ENCODE measurements at places on chromosomes 7 and 10. TPM values are rescaled to one million over a fixed set of nuclear protein-coding genes. Genes with fewer than 3 reads are reported as not detected.

- DNase-seq: no peak
These were observed 127.8 kb upstream of the ADCY1 start for GRCh38 chr7:45446195-45446944.

The PDK4 gene
- under 0.01 TPM for total RNA-seq

DNA sequence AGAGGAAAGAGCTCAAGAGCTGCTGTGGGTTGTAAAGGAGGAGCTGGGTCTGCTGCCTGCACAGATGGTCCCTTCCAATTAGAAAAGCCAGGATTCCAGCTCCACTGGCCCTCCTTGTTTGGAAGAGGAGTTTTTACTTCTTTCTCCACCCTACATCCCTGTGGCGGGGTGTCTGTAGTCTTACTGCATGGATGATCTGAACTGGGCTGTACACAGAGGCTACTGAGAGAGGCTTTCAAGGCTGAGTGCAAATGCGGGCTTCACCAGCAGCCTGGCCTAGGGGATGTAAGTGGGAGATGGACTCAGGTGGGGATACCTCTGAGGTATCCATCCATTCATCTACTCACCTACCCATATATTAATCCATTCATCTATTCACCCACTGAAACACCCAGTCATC, 7.1 kb upstream of the CXCL12 start:
- no peak for DNase-seq

The IL2RA gene
- not detected for total RNA-seq

The OR2A42 gene
- not detected for total RNA-seq

The WBP1L gene
- 31.0 TPM for total RNA-seq

DNA sequence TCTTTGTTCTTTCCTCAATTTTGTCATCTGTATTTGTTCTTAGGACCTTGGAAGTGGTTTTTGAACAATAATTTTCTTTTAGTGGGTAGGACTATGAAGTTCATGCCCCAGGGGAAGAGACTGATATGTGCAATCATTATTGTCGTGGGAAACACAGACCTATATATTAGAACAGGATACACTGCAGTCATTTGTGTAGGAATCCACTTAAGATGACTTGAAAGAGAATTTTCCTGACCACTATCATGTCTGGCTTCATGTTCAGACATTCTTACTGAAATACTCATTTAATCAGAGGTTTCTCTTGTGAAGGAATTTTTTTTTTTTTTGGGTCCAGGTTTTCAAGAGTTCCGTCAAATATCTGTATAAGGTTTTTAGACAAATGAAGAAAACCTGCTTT, 163.6 kb downstream of the SUGCT start:
- peak; percentile 73 for DNase-seq

DNA sequence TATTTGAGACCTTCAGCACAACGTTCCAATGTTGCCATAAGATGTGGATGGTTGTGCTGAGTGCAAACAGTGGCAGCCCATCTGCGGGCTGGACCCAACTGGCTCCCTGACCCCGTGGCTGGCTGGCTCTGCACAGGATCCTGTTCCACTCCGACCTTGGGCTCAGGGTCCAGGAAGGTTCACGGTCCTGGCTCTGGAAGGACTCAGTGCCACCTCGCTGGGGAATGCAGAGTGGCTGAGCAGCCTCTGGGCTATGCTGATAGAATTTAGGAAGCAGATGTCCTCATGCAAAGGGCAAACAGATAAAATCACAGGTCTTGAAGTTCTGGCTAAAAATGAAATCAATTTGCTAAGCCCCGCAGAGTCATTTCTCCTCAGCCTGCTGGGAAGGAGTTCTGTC, 171.6 kb downstream of the PIP4K2A start:
- DNase-seq: no peak

The TMEM60 gene
- 19.2 TPM for total RNA-seq

- peak; percentile 31 for DNase-seq
These were observed 49.0 kb downstream of the LAMB1 start for GRCh38 chr7:107953924-107954303.

GRCh38 chr7:133582766-133583523, 330.1 kb downstream of the EXOC4 start:
- DNase-seq: peak; percentile 91

The SPDYE16 gene
- total RNA-seq: not detected

DNA sequence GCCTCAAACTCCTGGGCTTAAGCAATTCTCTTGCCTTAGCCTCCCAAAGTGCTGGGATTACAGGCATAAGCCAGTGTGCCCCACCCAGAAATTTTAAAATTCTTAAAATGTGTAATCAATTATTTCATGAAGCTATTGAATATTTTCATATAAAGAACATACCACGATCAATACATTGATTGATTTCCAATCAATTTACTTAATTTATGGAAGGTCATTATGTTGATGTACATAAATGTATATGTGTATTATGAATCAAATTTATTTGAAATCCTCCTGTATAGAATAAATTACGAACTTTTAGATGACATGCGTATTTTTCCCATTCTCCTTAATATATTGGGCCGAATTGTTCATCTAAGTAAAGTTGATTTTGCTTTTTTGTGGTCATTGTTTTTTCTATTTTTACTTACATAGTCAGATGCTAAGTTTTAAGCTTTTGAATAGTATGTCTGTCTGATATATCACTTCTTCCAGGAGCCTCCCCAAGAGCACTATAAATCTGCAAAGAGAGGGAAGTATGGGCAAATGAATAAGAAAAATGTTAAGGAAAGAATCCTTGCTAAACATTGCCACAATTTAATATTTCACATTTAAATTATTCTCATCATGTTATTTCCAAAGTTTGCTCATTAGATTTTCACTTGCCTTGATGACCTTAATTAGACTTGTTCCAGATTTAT, 35.3 kb downstream of the SKIDA1 start:
- no peak for DNase-seq

The PAX4 gene
- not detected for total RNA-seq

The PTF1A gene
- not detected for total RNA-seq

GRCh38 chr10:8133146-8133545, 78.7 kb downstream of the GATA3 start:
- DNase-seq: no peak

DNA sequence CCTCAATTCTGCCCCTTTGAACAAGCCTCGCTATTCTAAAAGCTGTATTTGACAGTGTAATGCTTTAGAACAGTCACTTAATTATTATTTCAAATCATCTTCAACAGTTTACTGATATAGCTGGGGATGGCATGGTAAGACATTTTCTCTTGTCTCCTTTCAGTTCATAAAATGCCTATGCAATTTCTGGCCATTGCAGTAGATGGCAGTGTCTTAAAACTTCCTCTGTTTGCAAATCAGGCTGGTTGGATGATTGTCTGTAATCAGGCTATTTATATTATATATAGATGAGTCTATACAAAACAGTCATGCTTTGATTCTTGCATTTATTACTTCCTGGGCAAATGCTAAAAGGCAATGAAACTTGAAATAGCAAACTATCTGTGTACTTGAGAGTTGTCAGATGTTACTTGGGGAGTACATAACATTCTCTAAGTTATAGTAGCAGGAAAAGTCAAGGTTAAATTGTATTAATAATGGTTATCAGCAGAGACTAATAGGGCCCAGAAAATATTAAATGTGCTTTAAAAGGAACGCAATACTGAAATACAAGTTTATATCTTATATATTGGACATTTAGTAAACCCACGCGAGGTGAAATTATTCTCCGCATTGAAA, 55.5 kb upstream of the LHFPL3 start:
- peak; percentile 57 for DNase-seq

DNA sequence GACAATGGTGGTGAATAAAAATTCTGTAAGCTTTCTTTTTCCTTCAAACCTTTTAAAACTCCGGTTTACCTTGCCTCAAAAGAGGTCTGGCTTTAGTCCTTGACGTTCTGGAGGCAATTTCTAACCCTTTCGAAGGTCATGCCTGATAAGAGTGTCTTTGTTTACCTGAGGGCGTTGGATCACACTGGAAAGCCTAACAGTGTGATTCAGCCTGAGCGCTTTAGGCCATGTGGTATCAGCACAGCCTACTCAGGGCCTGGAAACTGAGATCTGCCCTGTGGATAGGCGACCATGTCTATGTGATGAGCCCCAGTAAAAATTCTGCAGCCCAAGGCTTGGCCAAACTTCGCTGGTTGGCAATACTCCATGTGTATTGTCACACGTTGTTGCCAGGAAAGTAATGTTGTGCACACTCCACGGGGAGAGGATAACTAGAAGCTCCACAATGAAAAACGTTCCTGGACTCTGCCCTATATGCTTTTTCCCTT, 10.7 kb downstream of the CCDC6 start:
- DNase-seq: peak; percentile 39

- DNase-seq: no peak
These were observed 11.4 kb downstream of the ACTR1A start for GRCh38 chr10:102491136-102491535.

The C10orf88 gene
- 16.4 TPM for total RNA-seq

GRCh38 chr7:80859272-80859970, 59.4 kb downstream of the SEMA3C start:
- DNase-seq: peak; percentile 48

DNA sequence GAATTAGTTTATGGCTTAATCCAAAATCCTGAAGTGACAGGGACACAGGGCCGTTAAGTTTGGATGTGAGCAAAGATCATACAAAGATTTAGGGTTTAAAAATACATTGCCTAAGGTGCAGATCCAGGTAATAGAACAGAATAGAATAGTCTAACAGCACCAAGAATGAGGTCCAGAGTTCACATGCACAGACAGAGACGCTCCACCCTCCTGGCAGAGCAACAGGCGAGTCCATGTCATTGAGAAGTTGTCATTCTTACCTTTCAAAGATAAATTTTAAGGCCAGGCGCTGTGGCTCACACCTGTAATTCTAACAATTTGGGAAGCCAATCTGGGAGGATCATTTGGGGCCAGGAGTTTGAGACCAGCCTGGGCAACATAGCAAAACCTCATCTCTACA, 209.1 kb upstream of the AUTS2 start:
- DNase-seq: no peak

- no peak for DNase-seq
These were observed 16.0 kb upstream of the LMOD2 start for GRCh38 chr7:123639631-123640030.

The H2BK1 gene
- total RNA-seq: not detected

- DNase-seq: no peak
These were observed 52.6 kb downstream of the ADCY1 start for GRCh38 chr7:45626441-45627430.

The TUBGCP2 gene
- 72.6 TPM for total RNA-seq

GRCh38 chr7:124649397-124650014, 116.1 kb downstream of the GPR37 start:
- no peak for DNase-seq

The LRRC18 gene
- not detected for total RNA-seq

DNA sequence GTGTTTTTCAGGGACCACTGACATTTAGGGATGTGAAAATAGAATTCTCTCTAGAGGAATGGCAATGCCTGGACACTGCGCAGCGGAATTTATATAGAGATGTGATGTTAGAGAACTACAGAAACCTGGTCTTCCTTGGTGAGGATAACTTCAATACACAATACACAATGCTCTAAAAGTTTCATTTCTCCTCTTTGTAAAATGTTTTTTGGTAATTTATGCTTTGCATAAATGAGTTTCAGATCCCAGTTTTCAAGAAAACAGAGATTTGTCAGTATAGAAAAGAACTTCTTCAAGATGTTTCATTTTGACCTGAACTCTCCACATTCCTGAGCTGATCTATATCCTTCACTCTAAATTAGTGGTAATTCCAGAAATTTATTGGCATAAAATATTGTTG, 14.2 kb downstream of the ZNF92 start:
- no peak for DNase-seq

DNA sequence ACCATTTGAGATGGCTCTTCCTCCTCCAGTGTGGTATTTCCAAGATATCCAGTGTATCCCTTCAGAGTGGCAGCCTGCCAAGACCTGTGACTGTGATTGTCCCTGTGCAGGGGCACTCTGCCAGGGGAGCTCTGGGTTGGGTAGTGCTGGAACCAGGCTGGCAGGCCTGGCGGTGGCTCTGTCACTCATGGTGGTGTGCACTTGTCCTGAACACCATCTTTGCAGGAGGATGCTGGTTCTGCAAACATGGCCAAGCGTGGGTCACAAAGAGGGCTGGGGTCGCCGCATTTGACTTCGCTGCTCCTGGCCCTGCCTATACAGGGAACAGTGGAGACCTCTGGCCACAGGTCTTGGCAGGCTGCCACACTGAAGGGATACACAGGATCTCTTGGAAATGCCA, 205.2 kb downstream of the PRPF18 start:
- DNase-seq: no peak

The IPMK gene
- total RNA-seq: 2.0 TPM

- DNase-seq: peak; percentile 70
These were observed 2.2 kb downstream of the FZD8 start for GRCh38 chr10:35639728-35640401.

DNA sequence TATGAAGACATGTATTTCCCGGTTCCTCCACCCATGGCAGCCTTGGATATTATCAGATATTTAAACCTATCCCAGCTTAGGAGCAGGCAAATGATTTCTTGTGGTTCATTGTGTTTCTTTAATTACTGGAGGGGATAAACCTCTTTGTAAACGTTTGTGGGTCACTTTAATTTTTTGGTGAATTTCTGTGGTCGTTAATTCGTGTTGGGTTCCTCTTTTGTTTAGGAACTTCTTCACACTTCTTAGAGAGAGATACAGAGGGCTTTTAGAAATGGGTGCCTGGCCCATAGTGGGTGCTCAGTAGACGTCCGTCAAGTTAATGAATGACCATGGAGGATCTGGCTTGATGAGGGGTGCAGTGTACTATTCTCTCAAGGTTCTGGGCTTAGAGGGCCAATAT, 27.2 kb upstream of the NUB1 start:
- no peak for DNase-seq

The MBL2 gene
- not detected for total RNA-seq

The PHYHIPL gene
- total RNA-seq: not detected

- peak; percentile 46 for DNase-seq
These were observed 6.9 kb upstream of the LDB3 start for GRCh38 chr10:86661161-86662025.

DNA sequence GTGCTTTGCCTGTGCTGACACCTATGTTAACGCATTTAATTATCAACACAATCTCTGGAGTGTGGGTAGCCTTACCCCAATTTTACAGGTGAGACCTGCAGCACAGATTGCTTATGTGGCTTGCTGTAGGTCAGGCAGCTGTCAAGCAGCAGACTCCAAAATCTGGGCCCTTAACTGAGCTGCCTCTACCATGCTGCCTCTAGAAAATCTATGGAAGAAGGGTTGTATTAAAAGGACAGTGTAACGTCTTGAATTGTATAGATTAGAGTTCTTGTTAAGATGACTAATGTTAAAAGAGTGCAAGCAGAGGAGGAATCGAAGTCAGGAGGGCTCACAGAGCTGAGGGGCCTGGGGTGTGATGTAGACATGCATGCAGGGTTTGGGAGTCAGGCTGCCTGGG, 1.2 kb upstream of the PON3 start:
- DNase-seq: no peak

DNA sequence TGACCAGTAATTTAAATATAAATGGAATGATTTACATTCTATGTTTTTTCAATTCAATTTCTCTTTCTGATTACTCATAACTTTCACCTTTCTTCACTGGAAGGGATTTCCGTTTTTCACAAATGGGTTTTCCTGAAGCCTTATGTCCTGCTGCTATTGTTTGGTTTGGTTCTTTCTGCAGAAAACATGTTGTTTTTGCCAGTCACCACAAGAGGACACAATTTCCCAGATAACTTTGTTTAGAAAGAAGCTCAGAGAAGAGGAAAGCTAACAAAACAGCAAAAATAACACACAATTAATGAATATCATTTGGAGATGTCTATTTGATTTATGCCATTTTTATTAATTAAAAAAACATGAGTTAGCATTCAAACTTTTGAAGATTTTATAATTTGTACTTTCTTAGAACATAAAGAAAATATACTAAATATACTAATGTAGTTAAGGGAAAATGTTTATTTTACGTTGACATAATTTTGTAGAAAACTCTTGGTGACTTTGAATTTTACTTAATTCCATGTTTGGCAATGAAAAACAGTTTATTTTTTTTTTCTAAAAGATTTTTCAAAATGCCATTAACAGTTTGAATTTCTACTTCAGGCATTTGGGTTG, 4.6 kb upstream of the TWIST1 start:
- DNase-seq: peak; percentile 72
